ENCODE measurements at places on chromosomes 4 and X.

DNA sequence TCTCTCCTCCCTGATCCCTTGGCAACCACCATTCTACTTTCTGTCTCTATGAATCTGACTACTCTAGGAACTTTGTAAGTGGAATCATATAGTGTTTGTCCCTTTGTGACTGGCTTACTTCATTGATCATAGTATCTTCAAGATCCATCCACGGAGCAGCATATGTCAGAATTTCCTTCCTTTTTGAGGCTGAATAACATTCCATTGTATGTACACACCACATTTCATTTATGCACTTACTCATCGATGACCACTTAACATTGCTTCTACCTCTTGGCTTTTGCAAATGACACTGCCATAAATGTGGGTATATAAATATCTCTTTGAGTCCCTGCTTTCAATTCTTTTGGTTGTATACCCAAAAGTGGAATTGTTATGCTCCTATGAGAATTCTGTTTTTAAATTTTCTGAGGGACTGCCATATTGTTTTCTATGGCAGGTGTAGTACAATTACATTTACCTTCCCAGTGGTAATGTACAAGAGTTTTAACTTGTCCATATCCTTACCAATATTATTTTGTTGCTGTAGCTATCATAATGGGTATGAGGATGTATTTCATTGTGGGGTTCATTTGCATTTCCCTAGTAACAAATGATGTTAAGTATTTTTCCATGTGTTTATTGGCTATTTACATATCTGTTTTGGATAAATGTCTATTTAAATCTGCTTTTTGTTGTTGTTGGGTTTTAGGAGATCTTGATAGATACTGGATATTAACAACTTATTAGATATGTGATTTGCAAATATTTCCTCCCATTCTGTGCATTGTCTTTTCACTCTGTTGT is 466.1 kb downstream of the C4orf33 start:
- no peak for DNase-seq

GRCh38 chr4:5143940-5144339 is 92.7 kb downstream of the STK32B start:
- DNase-seq, result no peak

GRCh38 chr4:83065266-83065665 is 30.3 kb downstream of the COPS4 start:
- no peak for DNase-seq

- DNase-seq, result no peak
Observed at GRCh38 chr4:7045961-7046921, 3.1 kb downstream of the TADA2B start.

GRCh38 chr4:158112611-158113010 is 60.2 kb downstream of the GASK1B start:
- no peak for DNase-seq

DNA sequence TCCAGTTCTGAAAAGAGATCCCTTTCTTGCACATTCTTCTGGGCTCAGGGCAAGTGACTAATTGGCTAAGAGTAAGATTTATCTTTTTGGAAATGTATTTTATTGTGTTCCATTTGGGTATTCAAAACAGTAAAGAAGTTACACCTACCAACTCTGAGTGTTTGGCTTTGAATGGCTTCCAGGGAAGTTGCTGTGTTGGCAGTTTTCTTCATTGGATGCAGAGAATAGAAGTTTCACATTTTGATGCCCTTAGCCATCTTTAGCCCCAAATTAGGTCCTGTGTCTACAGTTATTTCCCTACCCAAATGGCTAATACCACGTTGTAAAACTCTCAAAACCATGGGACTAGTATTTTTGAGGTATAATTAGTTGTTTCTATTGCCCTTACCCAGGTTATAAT is 29.7 kb upstream of the MORC4 start:
- DNase-seq, result no peak

- DNase-seq, result no peak
Observed at GRCh38 chr4:60617731-60618130, 582.4 kb upstream of the ADGRL3 start.

GRCh38 chr4:176970853-176971252 is 178.1 kb upstream of the VEGFC start:
- no peak for DNase-seq

DNA sequence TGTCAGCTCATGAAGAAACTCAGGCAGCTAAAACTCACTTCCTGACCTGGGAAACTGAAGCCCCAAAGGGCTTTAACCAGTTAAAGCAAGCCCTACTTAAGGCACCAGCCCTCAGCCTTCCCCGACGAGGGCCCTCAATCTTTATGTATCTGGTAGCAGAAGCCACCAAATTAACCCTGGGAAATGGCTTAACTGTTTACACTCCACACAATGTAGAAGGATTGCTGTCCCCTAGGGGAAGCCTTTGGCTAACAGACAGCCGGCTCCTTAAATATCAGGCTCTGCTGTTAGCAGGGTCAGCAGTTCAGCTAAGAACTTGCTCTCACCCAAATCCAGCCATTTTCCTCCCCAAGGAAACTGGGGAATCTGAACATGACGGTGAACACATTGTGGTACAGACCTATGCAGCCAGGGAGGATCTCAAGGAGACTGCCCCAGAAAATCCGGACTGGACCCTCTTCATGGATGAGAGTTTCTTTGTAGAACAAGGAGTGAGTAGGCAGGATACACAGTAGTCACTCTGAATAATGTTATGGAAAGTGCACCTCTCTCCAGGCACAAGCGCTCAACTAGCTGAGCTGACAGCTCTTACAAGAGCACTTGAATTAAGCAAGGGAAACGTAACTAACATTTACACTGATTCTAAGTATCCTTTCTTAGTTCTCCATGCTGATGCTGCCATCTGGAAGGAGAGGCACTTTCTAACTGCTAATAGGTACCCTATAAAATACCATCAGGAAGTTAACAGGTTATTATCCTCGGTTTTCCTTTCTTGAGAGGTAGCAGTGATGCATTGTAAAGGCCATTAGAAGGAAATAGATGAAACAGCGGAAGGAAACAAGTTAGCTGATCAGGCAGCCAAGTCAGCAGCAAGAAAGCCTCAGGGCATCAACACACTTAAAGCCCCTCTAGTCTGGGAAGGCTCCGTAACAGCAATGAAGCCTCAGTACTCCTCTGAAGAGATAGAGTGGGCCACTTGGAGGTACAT is 9.6 kb upstream of the NAF1 start:
- no peak for DNase-seq

GRCh38 chr4:70158576-70158975 is 4.5 kb downstream of the PRR27 start:
- no peak for DNase-seq

- DNase-seq, result no peak
Observed at GRCh38 chr4:110877778-110878370, 255.0 kb upstream of the PITX2 start.

- DNase-seq, result peak; percentile 77
Observed at GRCh38 chr4:38190717-38191178, 230.6 kb downstream of the PTTG2 start.

DNA sequence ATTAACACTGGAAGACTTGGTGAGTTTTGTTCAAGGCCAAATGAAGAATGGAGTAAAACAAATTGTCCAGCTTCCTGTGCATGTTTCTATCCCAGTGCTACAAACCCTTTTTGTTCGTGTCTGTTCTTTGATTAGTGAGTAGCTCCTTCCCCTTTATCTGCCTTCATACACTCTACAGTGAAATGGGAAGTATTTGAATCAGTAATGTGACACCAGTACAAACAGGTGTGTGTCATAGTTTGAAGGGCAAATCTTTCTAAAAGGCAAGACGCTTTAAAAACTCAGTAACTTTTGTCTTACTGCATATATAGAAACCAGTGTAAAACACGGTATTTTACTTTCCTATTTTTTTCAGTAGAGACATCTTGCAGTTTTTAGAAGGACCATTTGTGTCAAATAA is 5.9 kb downstream of the ARHGEF38 start:
- no peak for DNase-seq

- no peak for DNase-seq
Observed at GRCh38 chr4:3413217-3413671, 28.5 kb upstream of the HGFAC start.

- no peak for DNase-seq
Observed at GRCh38 chr4:86450861-86451260, 91.0 kb upstream of the MAPK10 start.

- DNase-seq, result no peak
Observed at GRCh38 chr4:61277785-61278760, 77.9 kb downstream of the ADGRL3 start.

GRCh38 chr4:141899541-141899940 is 263.2 kb downstream of the IL15 start:
- DNase-seq, result no peak

- DNase-seq, result no peak
Observed at GRCh38 chr4:104870495-104871233, 276.0 kb upstream of the TET2 start.

GRCh38 chr4:24511371-24512063 is 72.8 kb downstream of the DHX15 start:
- DNase-seq, result peak; percentile 14

GRCh38 chr4:108811486-108811885 is 48.6 kb upstream of the ETNPPL start:
- no peak for DNase-seq

DNA sequence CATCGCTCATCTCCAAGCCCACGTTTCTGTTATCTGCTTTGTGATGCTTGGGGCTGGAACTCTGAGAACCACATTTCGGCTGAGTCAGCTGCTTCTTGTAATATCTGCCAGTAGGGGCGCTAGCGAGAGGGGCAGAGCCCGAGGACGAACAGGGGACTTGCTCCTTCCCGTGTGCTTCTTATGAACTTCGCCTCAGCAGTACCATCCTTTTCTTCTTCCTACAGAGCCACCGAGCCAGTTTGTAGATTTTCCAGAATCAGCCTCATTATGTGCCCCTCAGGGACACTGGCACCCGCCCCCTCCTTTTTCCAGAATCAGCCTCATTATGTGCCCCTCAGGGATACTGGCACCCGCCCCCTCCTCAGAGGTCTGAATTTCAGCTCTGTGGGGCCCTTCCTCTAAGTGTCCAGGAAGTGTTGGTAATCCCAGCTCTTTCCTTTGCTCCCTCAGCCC is 441.7 kb upstream of the RASGEF1B start:
- no peak for DNase-seq

- DNase-seq, result peak; percentile 9
Observed at GRCh38 chr4:121358473-121358872, 22.3 kb downstream of the QRFPR start.

Data from HCEC 1CT (cell line).